ENCODE measurements at places on chromosomes 12 and 14.
A peak's percentile ranks its signal among the peaks of the same experiment; 100 is the strongest.

DNA sequence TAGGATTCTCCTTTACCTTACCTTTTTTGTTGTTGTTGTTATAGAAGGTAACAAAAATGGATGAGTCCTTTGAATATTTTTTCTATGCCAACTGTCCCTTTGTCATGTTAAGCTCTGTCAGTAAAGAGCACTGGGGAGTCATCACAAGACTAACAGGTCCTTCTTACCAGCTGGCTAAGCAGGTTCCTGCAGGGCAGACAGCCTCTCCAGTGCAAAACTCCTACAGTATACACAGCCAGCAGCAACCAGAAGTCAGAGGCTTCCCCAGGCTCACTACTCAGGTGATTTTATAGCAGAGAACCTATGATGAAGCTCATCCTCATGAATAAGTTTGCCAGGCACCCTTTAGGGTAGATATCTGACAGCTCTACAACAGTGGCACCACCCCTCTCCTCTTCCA lies 271.1 kb downstream of the RERGL start:
- no peak for DNase-seq

DNA sequence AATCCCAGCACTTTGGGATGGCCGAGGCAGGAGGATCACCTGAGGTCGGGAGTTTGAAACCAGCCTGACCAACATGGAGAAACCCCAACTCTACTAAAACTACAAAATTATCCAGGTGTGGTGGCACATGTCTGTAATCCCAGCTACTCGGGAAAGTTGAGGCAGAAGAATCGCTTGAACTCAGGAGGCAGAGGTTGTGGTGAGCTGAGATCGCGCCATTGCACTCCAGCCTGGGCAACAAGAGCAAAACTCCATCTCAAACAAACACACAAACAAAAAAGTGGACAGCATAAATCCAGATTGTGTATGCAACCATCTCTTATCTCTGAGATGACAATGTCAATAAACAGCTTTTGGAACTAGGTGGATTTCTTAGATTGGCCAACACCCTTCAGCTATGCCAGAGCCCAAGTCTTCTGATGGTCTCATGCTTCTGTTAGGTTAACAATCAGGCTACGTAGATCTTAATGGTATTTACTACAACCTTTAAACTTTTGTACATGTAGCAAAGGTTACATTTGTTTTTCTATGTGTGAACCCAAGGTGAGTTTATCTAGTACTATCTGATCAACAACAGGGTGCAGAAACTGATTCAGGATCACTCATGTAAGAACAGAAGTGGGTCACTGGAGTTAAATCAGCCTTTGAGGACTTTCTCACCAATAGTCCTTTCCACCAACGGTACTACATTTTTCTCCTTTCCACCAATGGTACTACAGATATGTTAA lies 73.7 kb downstream of the DUSP16 start:
- no peak for DNase-seq

- DNase-seq: no peak
These were observed 40.6 kb downstream of the CHGA start for GRCh38 chr14:92963301-92964123.

DNA sequence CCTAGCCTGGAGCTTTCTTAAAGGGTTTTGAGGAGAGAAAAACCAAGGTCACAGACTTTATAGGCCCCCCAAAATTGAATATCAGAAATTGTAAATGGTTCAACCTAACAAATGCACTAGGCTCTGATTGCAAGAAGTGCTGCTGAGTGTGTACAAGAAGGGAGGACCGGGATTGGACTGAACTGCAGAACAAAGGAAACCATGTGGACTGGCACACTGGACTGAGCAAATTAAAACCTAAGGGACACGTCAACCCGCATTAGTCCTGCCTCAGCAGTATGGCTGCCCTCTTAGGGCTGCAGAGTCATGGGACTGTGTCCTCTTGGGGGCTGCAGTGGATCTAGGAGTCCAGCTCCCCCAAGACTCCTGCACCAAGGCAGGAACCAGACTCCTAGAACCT lies 842 bp upstream of the CISTR start:
- DNase-seq: no peak

DNA sequence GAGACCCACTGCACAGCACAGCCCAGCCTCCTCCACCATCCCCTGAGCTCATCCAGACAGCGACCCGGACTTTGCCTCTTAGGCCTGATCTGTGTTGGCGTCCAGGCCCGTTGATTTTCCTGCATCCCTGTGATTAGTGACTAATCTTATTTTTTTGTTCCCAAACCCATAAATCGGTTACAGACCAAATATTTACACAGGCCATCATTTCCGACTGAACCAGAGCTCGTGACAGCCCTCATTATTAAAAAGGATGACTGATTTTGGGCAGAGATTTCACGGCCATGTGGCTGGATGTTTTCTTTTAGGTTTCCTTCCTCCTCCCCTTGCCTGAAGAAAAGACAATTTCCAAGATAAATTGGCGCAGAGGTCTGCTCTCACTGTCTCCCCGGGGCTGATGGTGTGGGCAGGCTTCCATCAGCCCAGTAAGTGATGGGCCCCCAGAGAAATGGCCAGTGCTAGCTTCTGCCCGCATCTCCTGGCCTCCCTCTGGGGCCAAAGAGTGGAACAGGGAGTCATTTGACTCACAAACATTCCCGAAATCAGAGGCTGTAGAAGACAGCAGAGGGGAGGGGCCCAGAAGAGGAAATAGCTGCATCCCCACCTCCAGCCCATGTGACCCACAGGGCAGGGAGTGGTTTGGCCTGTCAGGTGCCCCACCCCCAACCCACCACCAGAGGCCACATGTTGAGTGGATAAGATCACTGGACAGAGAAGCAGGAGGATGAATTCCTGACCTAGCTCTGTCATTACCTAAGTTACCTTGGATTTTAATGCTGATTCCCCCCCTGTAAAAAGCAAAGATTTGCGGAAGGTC lies 283.5 kb downstream of the KSR2 start:
- DNase-seq: peak; percentile 77

- no peak for DNase-seq
These were observed 74.2 kb downstream of the ZFC3H1 start for GRCh38 chr12:71589478-71589881.

All from DMS153 (cell line).